ENCODE measurements at places on chromosomes 12 and 14.

DNA sequence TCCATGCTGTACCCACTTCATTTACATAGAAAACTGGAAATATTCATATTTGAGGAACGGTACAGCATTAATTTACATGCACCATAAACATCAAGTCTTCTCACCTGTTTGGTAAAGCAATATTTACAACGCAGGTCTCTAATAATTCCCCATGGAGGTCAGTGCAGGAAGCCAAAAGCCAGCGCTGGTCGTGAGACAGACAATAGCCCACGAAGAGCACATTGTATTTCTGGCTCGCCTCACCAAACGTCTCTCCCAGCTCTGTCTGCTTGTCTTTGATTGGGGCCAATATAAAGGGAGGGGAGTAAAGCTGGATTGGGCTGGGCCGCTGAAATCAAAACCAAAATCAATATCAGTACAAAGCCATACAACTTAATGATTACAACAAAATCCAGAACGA, 302.1 kb downstream of the MED13L start:
- DNase-seq, result no peak

- no peak for DNase-seq
Measured at GRCh38 chr14:93266127-93266526, 59.1 kb downstream of the UBR7 start.

- DNase-seq, result no peak
Measured at GRCh38 chr12:27875677-27876076, 95.6 kb upstream of the MANSC4 start.

GRCh38 chr14:65228436-65228835, 126.1 kb upstream of the MAX start:
- DNase-seq, result no peak

DNA sequence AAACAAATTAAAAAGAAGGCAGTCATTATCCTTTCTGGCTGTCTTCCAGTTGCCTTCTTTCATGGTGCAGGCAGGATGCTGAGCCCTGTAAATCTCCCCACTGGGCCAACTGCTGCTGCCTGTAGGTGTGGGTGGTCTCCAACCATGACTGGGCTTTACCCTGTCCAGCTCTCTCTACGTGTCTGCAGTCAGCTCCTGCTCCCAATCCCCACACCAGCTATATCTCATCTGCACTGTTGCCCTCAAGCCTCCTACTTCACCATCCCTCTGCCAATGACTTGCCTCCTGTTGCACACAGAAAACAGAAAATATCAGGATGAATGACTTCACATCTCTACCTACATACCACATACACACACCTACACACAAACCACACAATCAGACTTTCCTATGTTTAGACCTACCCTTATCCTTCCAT, 39.7 kb upstream of the PSMA6 start:
- DNase-seq, result no peak

GRCh38 chr14:50531595-50532501, 521 bp downstream of the MAP4K5 start:
- DNase-seq, result peak; percentile 32

DNA sequence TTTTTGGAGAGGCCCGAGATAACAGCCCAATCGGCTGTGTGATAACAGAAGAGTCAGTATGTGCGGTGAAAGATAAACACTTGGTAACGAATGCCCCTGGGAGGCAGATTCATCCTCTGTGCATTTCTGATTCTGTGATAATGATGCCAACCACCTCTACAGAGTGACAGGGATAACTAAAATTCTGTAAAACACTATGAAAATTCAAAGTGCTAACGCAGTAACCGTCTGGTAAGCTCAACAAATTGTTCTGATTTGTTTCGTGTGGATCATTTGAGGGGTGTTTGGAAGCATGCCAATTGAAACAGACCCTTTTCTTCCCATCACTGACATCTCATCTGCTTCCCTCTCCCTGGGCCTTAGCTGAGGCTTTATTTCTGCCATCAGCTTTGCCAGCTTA, 76.3 kb downstream of the ESR2 start:
- no peak for DNase-seq

DNA sequence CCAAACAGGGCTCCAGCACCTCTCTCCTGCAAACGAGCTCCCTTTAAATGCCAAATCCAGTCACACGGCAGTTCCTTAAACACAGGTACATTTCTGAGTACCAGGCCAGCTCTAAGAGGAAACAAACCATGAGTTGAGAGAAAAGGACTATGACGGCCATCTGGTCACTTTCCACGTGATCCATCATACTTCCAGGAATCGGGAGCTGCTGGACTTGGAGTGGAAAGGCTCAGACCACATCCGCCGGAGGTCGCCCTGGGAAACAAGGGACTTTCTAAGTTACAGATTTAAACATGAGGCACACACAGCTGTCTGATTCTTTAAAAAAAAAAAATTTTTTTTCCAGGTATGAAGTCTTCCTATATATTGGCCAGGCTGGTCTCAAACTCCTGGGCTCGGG, 39.2 kb downstream of the ACADS start:
- no peak for DNase-seq

DNA sequence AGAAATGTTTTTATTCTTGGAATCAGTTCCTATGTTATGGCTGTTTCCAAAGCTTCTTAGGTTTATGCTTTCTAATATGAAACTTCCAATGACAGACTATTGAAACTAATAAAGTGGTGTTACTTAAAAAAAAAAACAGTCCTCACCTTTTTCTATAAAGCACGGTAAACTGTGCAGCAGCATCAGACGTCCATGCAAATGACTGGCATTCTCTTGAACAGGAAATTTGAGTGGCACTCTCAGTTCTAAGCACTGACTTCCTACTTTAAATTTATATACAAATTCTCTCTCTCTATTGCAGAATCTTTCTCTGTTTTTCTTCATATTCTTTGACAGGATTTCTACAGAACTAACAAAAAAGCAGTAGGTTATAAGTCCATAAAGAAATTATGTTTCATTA, 2.8 kb upstream of the RAD51AP1 start:
- DNase-seq, result no peak

DNA sequence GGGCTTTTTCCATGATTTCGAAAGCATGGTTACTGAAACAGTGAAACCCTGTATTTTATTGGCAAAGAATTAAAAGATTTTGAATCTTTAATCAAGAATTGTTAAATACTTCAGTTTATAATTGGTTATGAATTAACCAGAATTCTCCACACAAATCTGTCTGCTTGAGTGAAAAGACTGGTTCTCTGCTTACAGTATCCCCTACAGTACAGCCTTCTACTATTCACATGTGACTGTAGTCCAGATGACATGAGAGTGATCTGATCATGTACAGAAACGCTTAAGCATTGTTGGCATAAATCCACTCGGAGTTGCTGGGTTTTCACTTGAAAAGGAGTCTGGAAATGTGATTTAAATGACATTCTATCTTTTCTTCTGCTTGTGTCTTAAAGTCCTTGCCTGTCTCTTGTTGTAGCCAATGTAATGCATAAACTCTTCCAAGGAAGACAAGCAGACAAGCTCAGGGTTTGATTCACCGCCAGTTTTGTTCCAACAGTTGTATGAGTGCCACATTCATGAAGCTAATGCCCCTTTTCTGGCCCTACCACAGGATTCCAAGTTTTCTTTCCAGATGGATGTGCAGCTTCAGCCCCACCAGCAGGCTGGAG, 222.0 kb upstream of the LRIG3 start:
- DNase-seq, result no peak

DNA sequence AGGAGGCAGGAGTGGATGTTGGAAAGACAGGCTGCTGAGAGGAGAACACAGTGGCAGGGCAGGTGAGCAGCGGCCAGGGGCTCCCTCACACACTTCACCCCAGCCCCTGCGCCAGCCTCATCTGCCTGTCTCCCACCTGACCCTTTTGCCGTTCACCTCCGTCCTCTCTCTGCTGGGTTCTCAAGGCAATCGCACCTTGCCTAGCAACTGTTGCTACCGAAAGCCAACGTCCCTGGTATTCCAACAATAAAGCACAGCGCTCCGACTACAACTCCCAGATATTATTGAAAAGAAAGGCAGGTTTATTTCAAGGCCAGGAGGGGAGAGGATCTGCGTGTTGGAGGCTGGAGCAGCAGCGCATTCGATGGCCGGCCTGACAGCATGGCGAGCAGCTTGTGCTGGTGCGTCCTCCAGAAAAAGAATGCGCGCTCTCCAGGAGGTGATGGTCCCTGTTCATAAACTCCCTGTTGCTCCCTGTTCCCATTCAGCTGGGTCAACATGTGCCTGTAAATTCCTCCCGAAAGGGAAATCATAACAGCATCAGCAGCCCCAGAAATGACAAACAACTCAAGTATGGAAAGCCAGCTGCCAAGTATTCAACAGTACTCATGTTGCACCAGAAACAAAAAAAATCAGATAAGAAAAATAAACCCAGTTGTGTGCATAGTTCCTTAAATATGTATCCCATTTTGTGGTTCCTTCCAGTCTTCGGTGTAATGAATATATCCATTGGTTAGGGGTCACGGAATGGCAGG, 153.0 kb upstream of the DIO3 start:
- no peak for DNase-seq

GRCh38 chr12:49543221-49543913, 4.5 kb downstream of the KCNH3 start:
- no peak for DNase-seq

GRCh38 chr12:28814246-28814645, 334.8 kb upstream of the FAR2 start:
- no peak for DNase-seq

DNA sequence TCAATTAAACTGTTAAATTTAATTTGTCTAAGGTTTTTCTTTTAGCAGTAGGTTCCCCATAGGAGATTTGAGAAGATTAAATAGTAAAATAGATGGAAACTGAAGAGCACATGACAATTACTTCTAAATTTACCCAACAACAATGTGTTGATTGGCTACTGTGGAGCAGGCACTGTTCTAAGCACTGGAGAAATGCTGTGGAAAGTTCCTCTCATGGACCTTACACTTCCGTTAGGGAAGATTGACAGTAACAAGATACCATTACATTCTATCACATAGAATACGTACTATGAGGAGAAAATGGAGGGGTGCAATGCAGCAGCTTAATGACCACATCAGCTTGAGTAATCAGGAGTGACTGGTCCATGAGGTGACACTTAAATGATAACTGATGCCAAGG, 8.1 kb upstream of the STAB2 start:
- no peak for DNase-seq

DNA sequence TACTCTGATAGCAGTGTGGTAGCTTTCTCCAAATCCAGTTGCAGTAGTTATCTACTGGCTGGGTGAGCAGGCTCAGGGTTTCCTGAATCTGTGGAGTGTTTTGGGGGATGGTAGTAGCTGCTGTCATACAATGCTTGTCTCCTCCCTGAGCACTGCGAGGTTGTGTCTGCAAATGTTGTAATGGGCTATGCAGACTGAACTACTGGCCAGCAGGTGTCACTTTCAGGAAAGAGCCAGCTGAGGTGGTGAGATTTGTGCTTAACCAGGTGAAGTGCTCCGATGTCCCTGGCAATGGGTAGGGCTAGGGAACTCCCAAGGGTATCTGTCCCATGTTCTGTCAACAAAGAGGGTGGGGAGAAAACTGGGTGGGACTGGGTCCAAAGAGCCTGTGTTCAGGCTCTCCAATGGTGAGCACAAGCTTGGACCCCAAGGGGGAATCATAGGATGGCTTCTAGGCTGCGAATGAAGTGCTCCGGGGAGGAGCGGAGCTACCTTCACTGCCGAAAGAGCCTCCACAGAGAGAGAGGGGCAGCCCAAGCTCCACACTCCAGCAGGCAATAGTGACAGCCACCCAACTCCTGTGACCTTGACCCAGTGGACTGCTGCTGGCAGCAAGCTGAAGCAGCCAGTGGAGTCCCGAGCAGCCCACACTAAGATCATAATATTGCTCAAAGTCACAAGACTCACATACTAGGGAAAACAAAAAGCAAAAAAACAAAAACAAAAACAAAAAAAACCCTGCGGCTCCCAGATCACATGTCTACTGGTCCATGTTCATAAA, 1324.0 kb upstream of the USP15 start:
- DNase-seq, result no peak

DNA sequence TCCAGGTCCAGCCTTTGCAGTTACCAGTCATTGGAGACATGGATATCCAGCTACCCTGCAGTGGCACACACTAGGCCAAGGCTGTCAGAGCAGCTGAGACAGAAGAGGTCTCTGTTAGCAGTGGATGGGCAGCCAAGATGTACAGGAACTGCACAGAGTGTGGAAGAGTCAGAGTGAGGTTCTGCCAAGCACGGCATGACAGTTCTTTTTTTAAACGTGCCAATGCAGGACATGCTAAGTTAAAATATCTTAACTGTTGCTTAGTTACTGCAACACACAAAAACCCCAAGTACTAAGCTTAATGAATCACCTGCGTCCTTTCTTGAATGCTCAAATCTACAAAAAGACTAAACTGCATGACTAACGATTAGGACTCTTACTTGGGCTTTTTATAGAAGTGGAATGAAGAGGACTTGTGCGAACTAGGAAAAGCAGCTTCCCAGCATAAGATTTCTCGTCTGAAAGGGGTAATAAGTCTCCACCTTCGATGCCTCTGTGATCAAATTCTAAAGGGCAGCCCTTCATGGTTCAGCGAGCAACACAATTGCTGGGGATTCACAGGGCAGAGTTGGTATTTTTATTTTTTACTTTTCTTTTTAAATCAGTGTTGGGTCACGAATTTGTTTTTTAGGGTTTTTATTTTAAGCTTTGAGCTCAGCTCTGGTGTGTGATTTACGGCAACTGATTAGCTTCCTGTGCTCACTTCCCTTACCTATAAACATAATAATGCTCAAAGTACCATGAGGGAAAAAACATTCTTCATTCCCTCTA, 20.6 kb downstream of the MAPK1IP1L start:
- no peak for DNase-seq

DNA sequence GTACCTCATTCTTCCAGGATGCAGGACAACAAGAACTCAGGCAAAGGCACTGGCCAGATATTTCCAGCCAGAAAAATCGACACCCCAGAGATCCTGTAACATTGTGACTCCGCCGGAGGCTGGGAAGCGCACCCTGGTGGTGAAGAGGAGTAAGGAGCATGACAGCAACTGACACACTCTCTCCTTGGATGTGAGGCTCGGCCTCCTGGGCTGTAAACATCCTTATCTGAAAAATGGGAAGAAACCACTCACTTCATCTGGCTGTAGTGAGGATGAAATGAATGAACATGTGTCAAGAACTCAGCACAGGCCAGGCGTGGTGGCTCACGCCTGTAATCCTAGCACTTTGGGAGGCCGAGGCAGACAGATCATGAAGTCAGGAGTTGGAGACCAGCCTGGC, 27.5 kb downstream of the TCHP start:
- peak; percentile 25 for DNase-seq

DNA sequence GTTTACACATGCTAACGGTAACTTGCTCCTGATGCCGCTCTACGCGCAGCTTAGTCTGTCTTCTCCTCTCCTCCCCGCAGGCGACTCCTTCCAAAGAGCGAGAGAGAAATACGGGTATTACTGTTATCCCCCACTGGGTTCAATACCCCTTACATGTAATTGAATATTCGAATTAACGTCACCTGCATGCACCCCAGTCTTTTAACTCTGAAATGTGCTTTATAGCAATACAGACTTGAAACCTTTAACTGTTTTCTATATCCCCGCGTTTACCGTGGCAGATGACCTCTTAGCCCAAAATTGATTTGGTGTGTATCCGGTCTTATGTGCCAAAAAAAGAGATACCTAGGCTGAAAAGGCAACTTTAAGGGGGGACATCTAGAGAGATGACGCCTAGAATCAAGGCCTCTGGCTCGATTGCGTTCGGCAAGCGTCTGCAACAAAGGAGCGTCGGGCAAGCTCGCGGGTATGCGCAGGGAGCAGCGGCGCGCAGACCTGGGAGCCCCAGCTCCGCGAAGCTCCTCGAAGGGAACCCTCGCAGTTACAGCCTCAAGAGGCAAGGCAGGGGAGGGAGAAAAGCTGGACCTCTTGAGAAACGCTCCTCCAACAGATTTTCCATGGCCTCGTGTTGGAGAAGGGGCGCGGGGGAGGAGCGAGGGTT, 6.8 kb upstream of the FOXG1 start:
- no peak for DNase-seq

GRCh38 chr14:96811985-96812667, 14.9 kb downstream of the VRK1 start:
- no peak for DNase-seq

- DNase-seq, result no peak
Measured at GRCh38 chr14:34220921-34221320, 241.1 kb downstream of the SPTSSA start.

All from stimulated activated CD4-positive, alpha-beta T cell treated with anti-CD3 and anti-CD28 coated beads, Interleukin-12 subunit alpha, Interleukin-12 subunit beta, amount 100 ng/mL, for 4 hours (primary cell).